Head of caudate nucleus (tissue), 42 donors: ENCODE measurements at places on chromosomes 6 and 20.

GRCh38 chr6:11200356-11200755 lies 32.1 kb downstream of the NEDD9 start:
- DNase-seq = no peak

DNA sequence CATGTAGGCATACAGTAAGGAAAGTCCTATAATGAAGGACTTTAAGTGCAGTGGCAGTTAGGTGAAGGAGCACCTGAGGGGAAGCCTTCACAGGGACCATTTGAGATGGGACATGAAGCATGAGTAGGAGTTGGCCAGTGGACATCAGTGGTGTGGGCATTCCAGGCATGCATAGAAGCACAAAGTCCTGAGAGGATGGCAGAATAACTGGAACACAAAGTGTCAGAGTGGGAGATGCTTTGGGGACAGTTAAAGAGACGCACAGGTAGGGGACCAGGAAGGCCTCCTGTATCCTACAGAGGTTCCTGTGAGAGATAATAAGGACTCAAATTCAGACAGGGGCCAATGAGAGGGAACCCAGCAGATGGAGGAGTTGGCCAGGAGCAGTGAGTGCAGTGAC lies 26.4 kb upstream of the EFHC1 start:
- no peak for DNase-seq

GRCh38 chr20:40244286-40244685 lies 444.8 kb downstream of the MAFB start:
- DNase-seq = no peak

GRCh38 chr20:33859157-33859695 lies 48.1 kb downstream of the CHMP4B start:
- no peak for DNase-seq

DNA sequence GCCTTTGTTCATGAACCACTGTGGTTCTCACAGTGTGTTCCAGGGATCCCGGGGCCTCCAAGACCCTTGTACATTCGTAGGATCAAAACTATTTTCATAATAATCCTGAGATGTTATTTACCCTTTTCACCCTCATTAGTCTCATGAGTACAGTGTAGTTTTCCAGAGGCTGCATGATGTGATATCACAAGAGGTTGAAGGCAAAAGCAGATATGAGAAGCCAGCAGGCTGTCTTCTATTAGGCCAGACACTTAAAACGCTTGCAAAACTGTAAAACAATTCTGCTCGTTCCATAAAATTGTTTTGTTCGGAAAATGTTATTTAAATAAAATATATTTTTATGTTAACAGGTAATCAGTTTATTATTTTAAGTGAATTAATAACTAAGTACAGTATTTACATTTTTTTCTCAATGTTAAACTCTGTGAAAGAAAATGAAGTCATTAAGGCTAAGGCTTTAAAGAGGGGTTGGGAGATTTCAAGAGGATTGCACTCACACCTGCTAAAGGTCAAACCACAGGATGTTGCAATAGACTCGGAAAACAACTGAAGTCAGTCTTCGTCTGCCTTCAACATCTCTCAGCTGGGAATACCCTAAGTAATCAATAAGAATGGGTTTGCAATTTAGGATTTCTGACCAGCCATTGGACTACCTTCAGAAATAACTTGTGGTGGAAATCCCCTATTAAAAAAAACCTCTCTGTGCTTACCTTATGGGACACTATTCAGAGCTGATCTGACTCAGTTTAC lies 474.2 kb downstream of the KIF16B start:
- DNase-seq = no peak
